NCI-H69 (cell line): ENCODE measurements at places on chromosomes 7 and 10.
A peak's percentile ranks its signal among the peaks of the same experiment; 100 is the strongest.

- DNase-seq: peak; percentile 16
Measured at GRCh38 chr10:73641328-73642060, at the start of gene MYOZ1. Gene MYOZ1, minus strand, starts transcription at chr10:73641474. Its CDS starts 1,457 bp downstream, at chr10:73640017.

- peak; percentile 29 for DNase-seq
Measured at GRCh38 chr10:28179006-28179742, 123.7 kb downstream of the MPP7 start.

GRCh38 chr7:77276120-77276519, 76.5 kb upstream of the FGL2 start:
- DNase-seq: no peak

DNA sequence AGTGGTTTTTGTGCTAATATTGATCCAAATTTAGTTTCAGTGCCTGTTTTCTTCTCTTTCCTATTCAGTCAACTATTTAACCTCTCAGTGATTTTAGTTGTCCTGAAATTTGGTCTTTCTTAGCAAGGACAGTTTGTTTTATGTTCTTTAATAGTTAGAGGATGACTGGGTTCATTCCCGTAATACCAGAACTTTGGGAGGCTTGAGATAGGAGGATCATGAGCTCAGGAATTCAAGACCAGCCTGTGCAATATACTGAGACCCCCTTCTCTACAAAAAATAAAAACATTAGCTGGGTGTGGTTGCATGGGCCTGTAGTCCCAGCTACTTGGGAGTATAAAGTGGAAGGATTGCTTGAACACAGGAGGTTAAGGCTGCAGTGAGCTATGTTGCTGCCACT, 148.3 kb downstream of the EXOC4 start:
- DNase-seq: no peak

- DNase-seq: no peak
Measured at GRCh38 chr10:17428351-17429097, 25.9 kb downstream of the ST8SIA6 start.

DNA sequence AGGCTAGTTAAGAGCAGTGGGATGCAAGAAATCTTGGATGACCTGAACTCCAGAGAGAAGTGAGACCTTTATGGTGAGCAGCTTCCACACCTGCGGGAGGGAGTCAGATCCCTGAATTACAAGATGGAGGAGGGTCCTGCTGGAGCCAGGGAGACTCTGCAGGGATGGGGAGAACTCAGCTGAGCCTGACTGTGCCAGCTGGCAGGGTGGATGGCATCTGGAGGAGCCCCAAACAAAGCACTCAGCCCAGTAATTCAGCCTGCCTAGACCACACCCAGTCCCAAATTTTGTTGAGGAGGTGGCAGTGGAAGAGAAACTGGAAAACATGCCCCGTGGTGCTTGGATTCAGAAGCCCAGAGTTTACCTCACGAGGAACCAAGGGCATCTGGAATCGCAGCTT, 208.2 kb downstream of the WDR11 start:
- DNase-seq: peak; percentile 15

- no peak for DNase-seq
Measured at GRCh38 chr10:10438335-10439100, 579.2 kb upstream of the CELF2 start.

- DNase-seq: no peak
Measured at GRCh38 chr10:103181244-103181643, 11.8 kb downstream of the NT5C2 start.

GRCh38 chr10:133359554-133359971, 1.7 kb upstream of the FUOM start:
- DNase-seq: peak; percentile 82

GRCh38 chr10:64112701-64113355, 591.6 kb downstream of the REEP3 start:
- no peak for DNase-seq
